Stimulated activated CD8-positive, alpha-beta memory T cell treated with anti-CD3 and anti-CD28 coated beads, Interleukin-4, amount 100 ng/mL, for 1 hour (primary cell): ENCODE measurements at places on chromosomes 3 and 15.

- DNase-seq = no peak
Measured at GRCh38 chr3:63976872-63977200, 46.5 kb downstream of the PSMD6 start.

GRCh38 chr15:89524184-89524583 is 27.8 kb upstream of the RHCG start:
- no peak for DNase-seq

GRCh38 chr3:61648481-61648880 is 87.1 kb downstream of the PTPRG start:
- DNase-seq = no peak

GRCh38 chr15:75827691-75828090 is 15.6 kb upstream of the UBE2Q2 start:
- DNase-seq = no peak

- DNase-seq = peak; percentile 6
Measured at GRCh38 chr3:57227930-57228751, 612 bp downstream of the APPL1 start.

- DNase-seq = no peak
Measured at GRCh38 chr3:14832975-14833722, 14.4 kb downstream of the FGD5 start.

GRCh38 chr15:63198371-63199250 is 9.2 kb downstream of the RAB8B start:
- DNase-seq = no peak

DNA sequence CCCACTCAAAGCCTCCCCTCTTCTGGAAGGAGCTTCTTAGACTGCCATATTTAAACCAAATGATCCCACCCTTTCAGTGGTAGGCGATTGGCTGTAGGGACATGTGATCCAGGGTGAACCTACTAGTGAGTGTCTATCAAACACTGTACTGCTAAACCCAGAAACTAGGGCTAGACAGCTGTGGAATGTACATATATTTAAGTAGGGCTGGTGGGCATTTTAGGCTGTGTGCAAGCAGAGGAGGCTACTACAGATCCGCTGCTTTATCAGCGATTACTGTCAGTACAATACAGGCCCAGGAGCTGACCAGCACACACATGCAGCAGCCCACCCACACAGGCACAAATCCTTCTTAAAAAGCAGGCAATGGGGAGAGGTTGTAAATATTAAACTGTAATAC is 15.4 kb upstream of the LARP6 start:
- no peak for DNase-seq

DNA sequence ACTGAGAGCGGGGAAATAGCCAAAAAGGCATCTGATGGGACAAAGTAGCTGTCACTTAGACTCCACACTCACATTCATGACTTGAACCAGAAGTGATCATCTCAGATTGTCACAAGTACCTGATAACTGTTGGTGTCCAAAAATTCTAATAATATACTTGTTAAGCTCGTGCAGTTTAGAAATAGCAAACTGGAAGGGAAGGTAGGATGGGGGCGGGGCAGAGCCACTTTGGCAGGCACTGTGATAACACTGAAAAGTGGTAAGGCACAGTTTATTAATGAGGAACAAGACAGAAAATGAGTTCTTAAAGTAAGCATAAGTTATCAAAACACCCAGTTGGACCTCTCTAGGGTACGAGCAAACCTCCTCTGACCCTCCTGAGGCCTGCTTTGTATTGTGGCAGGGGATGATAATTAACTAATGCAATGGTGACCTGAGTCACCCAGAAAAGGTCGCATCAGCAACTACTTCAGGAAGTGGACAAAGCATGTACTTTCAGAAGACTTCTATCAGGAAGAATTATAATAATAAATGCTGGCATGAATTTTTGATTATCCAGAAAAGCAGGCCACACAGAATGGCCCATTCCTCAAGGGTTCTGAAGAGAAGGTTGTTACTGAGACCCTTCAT is 54.4 kb downstream of the ADCY5 start:
- DNase-seq = no peak

- no peak for DNase-seq
Measured at GRCh38 chr15:33438396-33438795, 127.6 kb downstream of the RYR3 start.

DNA sequence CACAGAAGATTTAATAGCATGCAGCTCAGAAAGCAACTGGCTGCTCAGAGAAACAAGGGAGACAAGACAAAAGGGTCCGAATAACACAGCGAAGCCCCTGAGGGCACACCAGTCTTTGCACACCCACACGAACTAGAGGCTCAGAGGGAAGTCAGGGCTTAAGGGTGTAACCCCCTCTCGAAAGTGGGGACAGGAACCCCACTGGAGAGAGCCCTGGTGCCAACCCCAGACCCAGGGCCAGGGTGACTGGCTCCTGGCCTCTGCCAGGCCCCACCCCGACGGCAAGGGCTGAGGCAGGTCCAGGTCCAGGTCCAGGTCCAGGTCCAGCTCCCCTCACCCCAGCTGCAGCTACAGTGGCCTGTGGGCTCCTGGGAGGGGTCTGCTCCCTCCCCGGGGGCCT is 10.5 kb upstream of the PRR23E start:
- no peak for DNase-seq

DNA sequence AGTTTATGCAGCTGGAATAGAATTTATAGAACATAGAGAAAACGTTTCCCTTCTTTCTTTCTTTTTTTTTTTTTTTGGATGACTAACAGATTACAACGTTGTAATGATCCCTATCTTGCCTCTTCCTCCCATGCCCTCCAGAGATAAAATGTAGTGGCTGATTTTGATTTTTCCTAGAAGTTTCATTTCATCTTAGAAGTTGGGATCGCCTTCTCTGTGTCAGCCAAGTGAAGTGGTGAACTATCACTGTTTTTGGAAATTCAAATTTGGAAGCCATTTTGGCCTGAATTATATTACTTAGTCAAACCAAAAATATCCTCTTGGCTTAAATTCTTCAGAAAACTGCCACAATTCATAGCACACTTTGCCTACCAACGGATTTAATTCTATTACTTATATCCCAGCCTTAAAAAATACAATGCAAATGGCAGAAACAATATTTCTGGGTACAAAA is 1025.5 kb upstream of the NR2F2 start:
- DNase-seq = no peak

DNA sequence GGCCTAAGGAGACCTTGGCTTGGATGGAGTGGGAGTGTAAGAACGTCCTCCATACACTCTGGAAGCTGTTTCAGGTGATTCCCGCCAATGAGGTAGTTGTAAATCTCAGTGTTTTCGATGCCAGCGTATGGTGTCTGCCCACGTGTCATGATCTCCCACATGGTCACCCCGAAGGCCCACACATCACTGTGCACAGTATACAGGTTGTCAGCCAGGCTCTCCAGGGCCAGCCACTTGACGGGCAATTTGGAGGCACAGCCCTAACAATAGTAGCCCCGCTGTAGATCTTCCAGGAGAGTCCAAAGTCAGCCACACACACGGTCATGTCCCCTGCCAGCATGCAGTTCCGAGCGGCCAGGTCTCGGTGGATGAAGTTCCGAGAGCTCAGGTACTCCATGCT is 51.9 kb downstream of the ETFA start:
- no peak for DNase-seq

- DNase-seq = no peak
Measured at GRCh38 chr15:27767918-27768640, 331.0 kb downstream of the OCA2 start.

DNA sequence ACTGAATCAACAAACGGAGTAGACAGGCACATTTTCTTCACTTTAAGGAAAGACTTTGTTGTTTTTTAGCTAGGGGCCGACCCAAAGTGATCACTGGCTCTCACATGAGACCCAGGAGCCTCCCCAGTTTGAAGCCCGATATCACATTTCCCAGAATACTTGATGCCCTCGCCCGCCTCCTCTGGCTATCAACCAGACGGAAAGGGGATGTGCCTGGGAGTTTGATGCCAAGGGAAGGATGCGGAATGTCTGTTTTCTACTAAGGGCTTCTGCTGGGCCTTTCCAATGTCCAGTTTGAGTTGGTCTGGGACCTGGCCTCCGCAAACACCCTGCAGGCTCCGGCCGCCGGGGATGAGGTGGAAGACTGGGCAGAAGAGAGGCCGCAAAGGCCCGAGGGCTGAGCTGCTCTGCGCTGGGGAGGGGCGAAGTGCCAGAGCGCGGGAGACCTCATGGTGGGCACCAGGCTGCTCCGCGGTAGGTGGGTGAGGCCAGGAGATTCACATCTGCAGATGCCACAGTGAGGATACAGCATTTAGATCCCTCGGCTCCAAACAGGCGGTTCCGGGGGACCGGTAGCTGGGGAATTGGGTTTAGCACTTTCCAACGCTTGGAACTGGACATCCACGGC is 491 bp upstream of the ZNF774 start:
- DNase-seq = no peak

DNA sequence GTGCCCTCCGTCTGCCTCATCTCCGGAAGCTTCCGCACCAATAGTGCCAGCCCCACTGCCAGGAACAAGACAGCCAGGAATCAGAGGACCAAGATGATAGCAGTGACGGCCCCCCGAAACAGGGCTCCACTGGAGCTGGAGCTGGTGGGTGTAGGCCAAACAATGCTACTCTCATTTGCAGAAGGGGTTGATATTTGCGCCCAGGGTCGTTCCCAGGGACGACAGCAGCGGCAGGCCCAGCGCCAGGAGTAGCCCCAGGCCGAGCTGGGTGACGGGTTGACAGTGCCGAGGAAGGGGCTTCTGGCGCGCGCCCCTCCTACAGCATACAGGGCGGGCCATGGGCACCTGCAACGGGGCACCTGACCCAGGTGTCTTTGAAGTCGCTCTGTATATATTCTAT is 301.4 kb downstream of the CNTN6 start:
- no peak for DNase-seq

- no peak for DNase-seq
Measured at GRCh38 chr3:78645628-78646310, 1122.0 kb downstream of the ROBO1 start.

DNA sequence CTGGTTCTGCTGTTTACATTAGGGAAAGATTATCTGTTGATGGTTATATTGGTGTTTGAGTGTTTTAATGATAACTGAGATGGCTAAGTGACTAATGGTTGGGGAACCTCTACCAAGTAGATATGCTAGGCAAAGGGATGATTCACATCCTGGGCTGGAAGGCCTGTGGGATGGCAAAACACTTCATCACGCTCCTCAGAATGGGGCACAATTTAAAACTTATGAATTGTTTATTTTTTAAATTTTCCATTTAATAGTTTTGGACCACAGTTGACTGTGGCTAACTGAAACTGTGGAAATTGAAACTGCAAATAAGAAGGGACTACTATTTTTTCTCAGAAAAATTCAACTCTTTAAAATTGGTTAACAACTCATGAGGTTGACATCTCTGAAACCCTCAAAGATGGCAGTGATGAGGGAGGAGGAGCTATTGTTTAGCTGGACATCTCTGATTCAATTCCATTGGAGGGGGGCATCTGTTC is 100.5 kb upstream of the ZBED2 start:
- no peak for DNase-seq

GRCh38 chr3:167318306-167318705 is 61.8 kb downstream of the ZBBX start:
- DNase-seq = no peak

GRCh38 chr3:197327701-197328100 is 29.3 kb upstream of the DLG1 start:
- no peak for DNase-seq

GRCh38 chr3:36813305-36813704 is 49.0 kb upstream of the DCLK3 start:
- DNase-seq = no peak

GRCh38 chr15:45088801-45089711 is 24.9 kb downstream of the DUOX2 start:
- no peak for DNase-seq

DNA sequence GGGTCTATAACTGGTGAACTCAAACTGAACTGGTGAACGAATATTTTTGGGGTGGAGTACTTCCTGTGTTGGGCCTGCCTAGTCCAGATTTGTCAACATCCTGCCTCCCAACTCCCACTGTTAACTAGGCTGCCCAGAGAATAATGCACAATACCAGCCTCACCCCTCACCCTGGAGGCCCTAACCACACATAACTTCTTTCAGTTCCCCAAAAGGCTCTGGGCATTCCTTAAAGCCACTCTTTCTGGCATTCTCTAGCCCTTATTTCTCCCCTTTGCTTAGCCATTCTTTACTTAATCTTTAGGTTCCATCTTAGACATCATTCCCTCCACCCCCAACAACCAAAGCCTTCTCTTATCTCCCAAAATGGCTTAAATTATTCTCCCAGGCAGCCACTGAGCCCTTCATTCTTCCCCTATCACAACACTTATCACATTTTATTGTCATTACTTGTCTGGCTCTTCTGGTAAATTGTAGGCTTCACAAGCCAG is 9.1 kb upstream of the SEC11A start:
- DNase-seq = no peak

GRCh38 chr3:132119531-132119930 is 84.7 kb upstream of the CPNE4 start:
- no peak for DNase-seq

DNA sequence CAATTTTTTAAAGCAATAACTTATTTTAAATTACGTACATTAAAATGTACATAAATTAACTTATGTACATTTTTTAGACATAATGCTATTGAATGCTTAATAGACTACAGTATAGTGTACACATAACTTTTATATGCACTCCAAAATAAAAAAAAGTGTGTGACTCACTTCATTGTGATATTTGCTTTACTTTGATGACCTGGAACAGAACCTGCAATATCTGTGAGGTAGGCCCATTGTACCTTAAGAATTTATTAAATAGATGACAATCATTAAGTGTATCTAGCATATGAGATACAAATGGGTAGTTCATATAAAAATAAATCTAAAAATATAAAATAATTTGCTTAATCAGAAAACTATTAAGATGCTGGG is 276.7 kb downstream of the NFKBIZ start:
- no peak for DNase-seq

DNA sequence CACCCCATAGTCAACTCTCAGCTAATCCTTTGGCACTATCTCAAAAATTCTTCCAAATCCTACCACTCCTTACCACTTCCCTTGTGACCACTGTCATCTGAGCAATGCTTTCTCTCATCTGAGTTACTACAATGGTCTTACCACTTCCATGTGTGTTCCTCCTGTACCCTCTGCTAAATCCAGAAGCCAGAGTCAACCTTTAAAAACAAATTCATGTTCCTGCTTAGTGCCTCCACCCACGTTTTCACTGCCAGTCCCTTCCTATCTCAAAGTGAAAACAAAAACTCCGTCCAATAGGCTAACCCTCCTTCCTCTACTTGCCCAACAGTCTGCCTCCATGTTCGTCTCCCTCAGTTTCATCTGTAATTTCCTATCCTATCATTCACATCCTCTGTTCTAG is 109.0 kb downstream of the ADAMTS9 start:
- DNase-seq = no peak

DNA sequence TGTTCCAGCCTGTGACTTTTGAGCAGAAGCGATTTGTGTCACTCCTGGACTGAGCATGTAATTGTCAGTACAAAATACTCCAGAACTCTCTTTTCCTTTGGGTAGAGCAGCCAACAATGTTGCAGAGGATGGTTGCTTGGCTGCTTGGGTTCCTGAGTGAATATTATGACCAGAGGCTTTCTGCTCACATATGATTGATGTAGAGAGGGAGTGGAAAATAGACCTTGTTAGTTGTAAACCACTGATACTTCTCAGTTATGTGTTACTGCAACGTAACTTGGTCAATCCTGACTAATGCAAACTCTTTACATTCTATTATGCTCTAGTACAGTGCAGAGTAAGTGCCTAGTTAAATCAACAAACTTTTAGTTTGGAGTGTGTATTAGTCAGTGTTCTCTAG is 322.6 kb upstream of the KCNH8 start:
- no peak for DNase-seq

GRCh38 chr3:195893044-195893395 is 15.3 kb downstream of the TNK2 start:
- DNase-seq = no peak
